ENCODE measurements at places on chromosomes 7 and 10. TPM values are rescaled to one million over a fixed set of nuclear protein-coding genes. Genes with fewer than 3 reads are reported as not detected.

The MMD2 gene
- not detected for total RNA-seq

The ASB10 gene
- not detected for total RNA-seq

The OPN4 gene
- not detected for total RNA-seq

The FLNC gene
- 10.2 TPM for total RNA-seq

The KLF14 gene
- not detected for total RNA-seq

The KIF11 gene
- total RNA-seq, result 1.0 TPM

The ASZ1 gene
- not detected for total RNA-seq

The PUS7 gene
- total RNA-seq, result 22.0 TPM

The DCLRE1A gene
- total RNA-seq, result 9.0 TPM

DNA sequence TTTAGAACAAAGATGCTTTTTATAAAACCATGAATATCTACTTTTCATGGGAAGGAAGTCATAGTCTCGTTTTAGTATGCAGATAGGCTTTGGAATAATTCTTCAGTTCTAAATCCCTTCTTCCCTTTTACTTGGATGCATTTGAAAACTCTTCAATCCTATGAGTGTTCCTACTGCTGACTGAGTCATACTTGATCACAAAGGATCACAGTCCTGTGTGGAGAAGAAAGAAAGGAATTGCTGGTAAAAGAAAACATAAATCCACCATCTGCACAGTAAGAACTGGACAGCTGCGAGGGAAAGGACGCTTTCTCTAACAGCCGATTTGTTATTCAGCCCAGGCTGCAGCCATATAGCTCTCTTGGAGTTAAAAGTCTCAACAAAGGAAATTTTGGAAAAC, 209.9 kb downstream of the SEMA3E start:
- no peaks in the 10 kb centered on the region for H3K27me3 ChIP-seq
- DNase-seq, result no peak
- H3K27ac ChIP-seq, result no peak overlapping the region
- no peaks in the 10 kb centered on the region for H3K4me1 ChIP-seq

DNA sequence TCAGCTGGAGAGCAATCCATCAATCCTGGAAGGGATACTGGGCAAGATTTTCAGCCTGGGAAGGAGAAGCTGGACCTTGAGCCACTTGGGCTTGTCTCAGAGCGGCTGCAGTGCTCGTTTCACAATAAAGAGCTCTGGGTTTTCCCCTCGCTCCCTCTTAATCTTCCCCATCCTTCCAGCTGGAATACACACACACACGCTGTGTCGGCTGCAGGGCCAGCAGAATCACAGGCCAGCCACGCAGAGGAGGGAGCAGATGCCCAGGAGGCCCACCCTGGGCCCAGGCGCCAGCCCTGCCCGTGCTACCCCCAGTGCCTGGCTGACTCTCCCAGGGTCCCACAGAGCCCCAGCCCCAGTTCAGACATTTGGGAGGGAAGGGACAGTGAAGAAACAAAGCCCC, 255.1 kb downstream of the TNS3 start:
- H3K27ac ChIP-seq, result peak overlapping the region; percentile 95
- H3K4me3 ChIP-seq, result no peak overlapping the region
- H3K36me3 ChIP-seq, result no peaks in the 10 kb centered on the region
- peak; percentile 18 for DNase-seq
- peaks cover 74% of the 10 kb centered on the region for H3K4me1 ChIP-seq

DNA sequence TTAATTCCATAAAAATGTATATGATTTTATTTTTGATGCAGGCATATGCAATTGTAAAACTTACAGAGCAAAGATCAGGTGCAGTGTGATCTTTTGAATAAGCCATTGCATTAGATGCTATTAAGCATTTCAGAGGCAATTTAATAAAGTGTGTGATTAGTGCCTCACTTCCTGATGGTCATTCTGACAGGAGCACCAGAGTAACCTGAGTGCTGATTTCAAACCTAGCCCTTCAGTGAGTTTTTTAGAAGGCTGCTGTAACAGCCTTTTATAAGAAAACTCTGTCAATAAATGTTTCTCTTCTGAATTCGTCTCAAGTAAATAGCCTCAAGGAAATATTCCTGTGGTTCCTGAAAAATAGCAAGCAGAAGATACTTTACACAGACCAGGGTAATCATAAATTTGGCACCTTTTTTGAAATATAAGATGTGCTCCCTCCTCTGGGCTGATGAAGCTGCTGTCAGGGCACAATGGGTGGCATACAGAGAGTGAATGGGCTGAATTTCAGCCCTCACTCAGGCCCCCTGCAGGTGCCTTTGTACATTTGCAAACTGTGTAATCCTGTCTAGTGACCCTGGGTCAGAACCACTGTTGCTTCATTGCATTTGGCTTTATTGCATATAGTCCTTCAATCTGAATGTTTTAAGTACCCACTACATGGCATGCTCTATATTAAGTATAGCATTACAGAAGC, 193.7 kb upstream of the CSTF2T start:
- no peaks in the 10 kb centered on the region for H3K36me3 ChIP-seq
- H3K27me3 ChIP-seq, result no peaks in the 10 kb centered on the region
- H3K4me3 ChIP-seq, result no peak overlapping the region
- H3K4me1 ChIP-seq, result no peaks in the 10 kb centered on the region

GRCh38 chr10:71269301-71270288, 49.5 kb upstream of the SLC29A3 start:
- H3K4me3 ChIP-seq, result no peak overlapping the region
- H3K4me1 ChIP-seq, result peaks cover 4% of the 10 kb centered on the region

GRCh38 chr10:51718804-51719291, 19.5 kb upstream of the CSTF2T start:
- no peak overlapping the region for H3K4me3 ChIP-seq
- no peaks in the 10 kb centered on the region for H3K27me3 ChIP-seq
- no peak overlapping the region for H3K27ac ChIP-seq
- DNase-seq, result no peak

DNA sequence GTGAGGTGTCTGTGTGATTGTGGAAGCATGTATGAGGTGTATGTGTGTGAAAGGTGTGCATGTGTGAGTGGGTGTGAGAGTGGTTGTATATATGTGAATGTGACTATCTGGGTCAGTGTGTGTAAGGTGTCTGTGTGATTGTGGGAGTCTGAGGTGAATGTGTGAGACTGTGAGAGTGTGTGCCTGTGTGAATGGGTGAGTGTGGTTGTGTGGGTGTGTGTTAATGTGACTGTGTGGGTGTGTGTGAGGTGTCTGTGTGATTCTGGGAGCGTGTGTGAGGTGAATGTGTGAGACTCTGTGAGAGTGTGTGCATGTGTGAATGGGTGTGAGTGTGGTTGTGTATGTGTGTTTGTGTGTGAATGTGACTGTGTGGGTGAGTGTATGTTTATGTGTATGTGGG, 385.1 kb downstream of the TCERG1L start:
- no peak overlapping the region for H3K27ac ChIP-seq
- H3K36me3 ChIP-seq, result no peaks in the 10 kb centered on the region
- no peak for DNase-seq
- H3K4me3 ChIP-seq, result no peak overlapping the region

DNA sequence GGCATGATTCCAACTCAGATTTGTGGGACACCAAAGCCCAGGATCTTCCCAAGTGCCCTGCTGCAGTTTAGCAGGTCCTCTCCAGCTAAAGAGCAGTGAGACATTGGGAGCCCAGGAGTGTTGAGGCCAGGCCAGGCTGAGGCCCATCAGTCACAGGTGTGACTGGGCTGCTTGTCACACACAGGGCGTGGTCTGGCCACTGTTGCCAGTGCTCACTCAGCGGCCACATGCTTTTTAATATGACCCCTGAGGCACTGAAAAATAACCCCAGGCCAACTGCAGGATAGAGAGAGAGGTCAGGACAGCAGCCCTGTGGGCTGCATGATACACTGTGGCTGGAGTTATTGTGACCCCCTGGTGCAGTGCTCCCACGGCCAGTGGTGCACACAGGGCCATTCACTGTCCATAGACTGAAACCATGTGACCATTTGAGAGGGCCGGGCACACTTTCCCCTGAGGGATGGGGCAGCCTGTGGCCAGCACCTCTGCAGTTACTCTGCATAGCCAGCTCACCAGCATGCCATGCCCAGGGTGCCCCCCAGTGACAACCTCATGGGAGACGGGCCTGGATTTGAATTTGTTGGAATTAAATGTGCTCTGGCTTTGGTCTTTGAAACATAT, 4.2 kb downstream of the GDF2 start:
- H3K36me3 ChIP-seq, result no peaks in the 10 kb centered on the region
- no peak for DNase-seq
- no peaks in the 10 kb centered on the region for H3K4me1 ChIP-seq

DNA sequence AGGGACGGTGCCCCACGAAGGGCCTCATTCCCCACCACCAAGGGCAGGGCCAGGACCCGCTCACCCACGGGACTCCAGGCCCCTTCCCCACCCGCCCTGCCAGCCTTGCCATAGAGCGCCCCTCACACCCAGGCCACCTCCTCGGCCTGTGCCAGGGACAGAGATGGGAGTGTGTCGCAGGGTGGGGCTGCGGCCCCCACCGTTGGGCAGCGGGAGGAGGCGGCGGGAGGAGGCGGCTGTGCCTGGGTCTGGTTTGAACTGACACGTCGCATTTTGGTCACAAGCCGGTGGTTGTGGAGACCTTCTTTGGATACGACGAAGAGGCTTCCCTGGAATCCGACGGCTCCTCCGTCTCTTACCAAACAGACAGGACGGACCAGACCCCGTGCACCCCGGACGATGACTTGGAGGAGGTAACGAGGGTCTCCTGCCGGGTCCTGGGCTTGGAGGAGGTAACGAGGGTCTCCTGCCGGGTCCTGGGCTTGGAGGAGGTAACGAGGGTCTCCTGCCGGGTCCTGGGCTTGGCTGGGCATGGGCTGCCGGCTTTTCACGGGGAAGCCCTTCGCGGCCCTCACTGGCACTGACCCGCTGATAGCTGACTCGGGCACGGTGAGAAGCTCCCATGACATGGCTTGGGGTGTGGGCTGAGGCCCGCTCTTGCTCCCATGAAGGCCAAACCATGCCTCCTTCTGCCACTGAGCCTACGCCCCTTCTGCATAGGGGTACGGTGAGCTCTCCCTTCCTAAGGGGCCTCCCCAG, 46.4 kb upstream of the DPYSL4 start:
- no peaks in the 10 kb centered on the region for H3K27me3 ChIP-seq
- no peaks in the 10 kb centered on the region for H3K36me3 ChIP-seq
- H3K4me3 ChIP-seq, result no peak overlapping the region

- no peaks in the 10 kb centered on the region for H3K27me3 ChIP-seq
- H3K4me1 ChIP-seq, result peaks cover 7% of the 10 kb centered on the region
- DNase-seq, result peak; percentile 75
- H3K4me3 ChIP-seq, result no peak within 1 kb of the TSS
- no peaks in the 10 kb centered on the region for H3K36me3 ChIP-seq
- H3K27ac ChIP-seq, result no peak within 1 kb of the TSS
Measured at GRCh38 chr10:45373576-45374349, at the start of gene ALOX5. TSS of gene ALOX5 (plus strand) at chr10:45374216. CDS start at chr10:45374280, 64 bp downstream.

DNA sequence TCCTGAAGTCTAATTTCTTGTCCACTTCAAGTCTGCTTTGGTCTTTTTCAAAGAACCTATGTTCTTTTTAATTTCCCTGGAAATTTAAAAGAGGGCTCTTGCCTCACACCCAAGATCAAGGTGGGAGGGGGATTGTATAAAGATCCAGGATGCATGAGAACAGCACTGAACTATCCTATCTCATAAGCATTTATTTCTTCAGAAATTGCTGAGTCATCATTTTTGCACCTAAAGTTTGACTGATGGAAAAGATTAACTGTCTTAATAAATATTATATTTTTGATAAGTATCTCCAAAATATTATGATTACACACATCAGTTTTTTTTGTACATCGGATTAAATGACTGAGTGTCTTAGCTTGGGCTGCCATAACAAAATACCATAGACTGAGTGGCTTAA, 90.5 kb downstream of the RPS24 start:
- H3K36me3 ChIP-seq, result no peaks in the 10 kb centered on the region
- no peak overlapping the region for H3K27ac ChIP-seq
- no peaks in the 10 kb centered on the region for H3K27me3 ChIP-seq
- no peak overlapping the region for H3K4me3 ChIP-seq
- no peak for DNase-seq

DNA sequence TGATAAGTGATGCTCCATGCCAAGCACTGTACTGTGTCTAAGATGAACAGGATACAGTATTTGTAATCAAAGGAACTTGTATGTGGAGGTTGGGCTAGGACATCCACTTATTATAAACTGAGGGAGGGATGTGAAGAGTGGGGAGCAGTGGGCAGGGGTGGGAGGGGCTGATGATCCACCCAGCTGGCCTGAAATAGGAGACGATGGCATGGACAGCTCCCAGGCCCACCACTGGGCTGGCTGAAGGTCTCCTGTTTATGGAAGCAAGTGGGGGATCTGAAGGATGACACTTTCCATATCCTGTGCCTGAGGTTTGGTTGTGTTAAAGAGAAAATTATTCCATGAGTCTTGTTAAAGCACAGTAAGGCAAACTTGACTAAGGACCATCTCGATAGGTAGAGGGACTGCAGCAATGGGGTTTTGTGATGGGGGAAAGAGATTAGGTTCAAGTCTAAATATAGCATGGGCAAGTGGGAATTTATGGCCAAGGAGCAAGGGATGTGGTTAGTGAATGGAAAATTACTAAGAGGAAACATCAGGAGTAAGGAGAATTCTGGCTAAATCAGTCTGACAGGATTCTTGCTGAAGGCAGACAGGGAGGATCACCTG, 124.6 kb downstream of the CCNY start:
- no peaks in the 10 kb centered on the region for H3K27me3 ChIP-seq
- no peak overlapping the region for H3K4me3 ChIP-seq
- H3K36me3 ChIP-seq, result no peaks in the 10 kb centered on the region
- no peak overlapping the region for H3K27ac ChIP-seq
- H3K4me1 ChIP-seq, result peaks cover 27% of the 10 kb centered on the region

- no peak overlapping the region for H3K4me3 ChIP-seq
- DNase-seq, result no peak
- H3K27ac ChIP-seq, result no peak overlapping the region
- H3K4me1 ChIP-seq, result no peaks in the 10 kb centered on the region
Measured at GRCh38 chr10:130037169-130037661, 73.1 kb upstream of the EBF3 start.

DNA sequence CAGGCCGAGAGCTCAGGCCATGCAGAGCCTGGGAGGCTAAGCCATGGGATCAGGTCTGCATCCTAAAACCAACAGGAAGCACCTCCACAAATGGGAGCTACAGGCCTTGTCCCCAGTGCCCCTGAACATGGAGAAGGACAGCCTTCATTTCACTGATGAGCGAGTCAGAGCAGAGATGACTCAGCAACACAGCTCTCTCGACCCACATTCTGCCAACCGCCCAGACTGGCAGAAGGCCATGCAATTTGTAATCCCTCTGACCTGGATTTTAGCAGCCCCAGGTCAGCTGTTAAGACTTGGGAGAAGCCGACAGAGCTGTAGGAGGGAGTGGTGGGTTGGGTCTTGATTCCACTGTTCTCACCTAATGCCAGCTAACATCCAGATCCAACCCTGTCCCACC, 25.5 kb downstream of the VOPP1 start:
- peak overlapping the region; percentile 75 for H3K27ac ChIP-seq
- no peaks in the 10 kb centered on the region for H3K36me3 ChIP-seq
- DNase-seq, result peak; percentile 97
- no peak overlapping the region for H3K4me3 ChIP-seq
- H3K4me1 ChIP-seq, result peaks cover 19% of the 10 kb centered on the region
- no peaks in the 10 kb centered on the region for H3K27me3 ChIP-seq

DNA sequence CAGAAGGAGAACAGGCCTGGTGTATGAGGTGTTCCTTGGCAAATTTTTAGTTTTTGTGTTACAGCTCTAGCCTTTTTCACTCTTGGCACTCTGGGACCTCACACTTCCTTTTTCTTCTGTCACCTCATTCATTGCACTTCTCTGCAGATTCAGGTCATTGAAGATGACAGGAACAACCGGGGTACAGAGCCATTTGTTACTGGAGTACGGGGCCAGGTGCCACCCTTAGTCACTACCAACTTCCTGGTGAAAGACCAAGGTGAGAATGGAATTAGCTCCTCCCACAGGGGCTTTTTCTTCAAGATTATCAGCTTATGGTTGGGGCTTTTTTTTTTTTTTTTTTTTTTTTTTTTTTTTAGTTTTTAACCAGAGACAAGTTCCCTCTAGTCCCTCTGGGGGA, 18.5 kb upstream of the CHCHD1 start:
- no peaks in the 10 kb centered on the region for H3K4me1 ChIP-seq
- no peaks in the 10 kb centered on the region for H3K27me3 ChIP-seq
- DNase-seq, result no peak
- peaks cover 79% of the 10 kb centered on the region for H3K36me3 ChIP-seq
- no peak overlapping the region for H3K27ac ChIP-seq

Data from thyroid gland (tissue), 4 donors.